ENCODE measurements at places on chromosomes 11 and 22.

- peak; percentile 43 for DNase-seq
Observed at GRCh38 chr11:46127150-46127638, 5.9 kb upstream of the PHF21A start.

DNA sequence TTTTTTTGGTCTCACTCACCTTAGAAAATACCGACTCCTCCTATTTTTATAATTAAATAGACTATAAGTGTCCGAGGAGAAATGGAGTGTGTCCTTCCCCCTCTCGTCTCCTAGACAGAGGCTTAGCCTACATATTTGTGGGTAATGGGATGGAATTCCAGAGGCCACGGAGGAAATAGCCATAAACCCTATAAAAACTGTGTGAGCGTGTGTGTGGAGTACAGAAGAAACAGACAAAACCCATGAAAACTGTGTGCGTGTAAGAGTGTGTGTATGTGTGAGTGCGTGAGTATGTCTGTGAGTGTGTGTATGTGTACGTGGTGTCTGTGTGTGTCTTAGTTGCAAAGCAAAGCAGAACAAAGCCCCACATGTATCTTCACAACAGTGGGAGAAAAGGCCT lies 883.5 kb downstream of the OPCML start:
- DNase-seq = no peak

- DNase-seq = no peak
Observed at GRCh38 chr22:29704528-29705285, 15.1 kb upstream of the CABP7 start.

GRCh38 chr11:64804346-64805210 lies 1.6 kb upstream of the MAP4K2 start:
- DNase-seq = no peak

DNA sequence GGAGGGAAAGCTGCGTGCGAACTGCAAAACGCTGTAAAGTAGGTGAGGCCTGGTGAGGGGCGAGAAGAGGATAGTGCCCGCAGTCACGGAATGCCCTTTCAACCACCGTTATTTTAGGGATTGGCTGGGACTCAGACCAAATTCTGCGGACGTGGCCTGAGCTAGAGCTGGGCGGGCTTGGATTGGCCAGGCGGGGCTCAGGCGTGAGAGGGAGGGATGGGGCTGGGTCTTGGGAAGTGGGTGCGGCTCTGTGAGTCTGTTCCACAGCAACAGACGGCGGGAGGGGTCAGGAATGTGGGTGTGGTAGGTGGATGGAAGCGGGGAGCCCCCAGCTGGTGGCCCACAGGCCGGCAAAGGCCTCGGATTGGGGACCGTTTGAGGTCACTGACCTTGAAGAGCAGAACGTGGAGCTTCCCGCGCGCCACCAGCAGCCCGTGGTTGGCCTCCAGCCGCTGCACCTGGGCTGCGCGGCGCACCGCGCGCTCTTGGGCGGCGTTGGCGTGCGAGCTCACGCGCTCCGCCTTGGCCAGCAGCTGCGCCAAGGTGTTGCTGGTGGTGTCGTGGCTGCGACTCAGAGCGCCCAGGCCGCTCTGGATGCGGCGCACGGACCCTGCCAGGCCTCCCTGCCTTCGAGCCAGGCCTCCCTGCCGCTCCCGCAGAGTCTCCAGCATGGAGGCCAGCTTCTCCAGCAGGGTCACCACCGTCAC lies 444 bp downstream of the CAVIN3 start:
- DNase-seq = peak; percentile 99

DNA sequence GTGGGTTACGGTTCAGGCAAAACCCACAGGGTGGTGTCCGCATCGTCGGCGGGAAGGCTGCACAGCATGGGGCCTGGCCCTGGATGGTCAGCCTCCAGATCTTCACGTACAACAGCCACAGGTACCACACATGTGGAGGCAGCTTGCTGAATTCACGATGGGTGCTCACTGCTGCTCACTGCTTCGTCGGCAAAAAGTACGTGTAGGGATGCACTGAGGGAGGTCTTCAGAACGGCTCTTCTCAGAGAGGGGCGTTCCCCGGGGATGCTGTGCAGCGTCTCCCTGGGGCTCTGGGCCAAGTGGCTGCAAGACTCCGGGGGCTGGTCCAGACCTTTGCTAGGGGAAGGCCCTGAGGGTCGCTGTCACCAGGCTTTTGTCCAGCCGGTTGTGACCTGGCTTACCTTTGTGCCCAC lies 1.3 kb downstream of the ACR start:
- no peak for DNase-seq

DNA sequence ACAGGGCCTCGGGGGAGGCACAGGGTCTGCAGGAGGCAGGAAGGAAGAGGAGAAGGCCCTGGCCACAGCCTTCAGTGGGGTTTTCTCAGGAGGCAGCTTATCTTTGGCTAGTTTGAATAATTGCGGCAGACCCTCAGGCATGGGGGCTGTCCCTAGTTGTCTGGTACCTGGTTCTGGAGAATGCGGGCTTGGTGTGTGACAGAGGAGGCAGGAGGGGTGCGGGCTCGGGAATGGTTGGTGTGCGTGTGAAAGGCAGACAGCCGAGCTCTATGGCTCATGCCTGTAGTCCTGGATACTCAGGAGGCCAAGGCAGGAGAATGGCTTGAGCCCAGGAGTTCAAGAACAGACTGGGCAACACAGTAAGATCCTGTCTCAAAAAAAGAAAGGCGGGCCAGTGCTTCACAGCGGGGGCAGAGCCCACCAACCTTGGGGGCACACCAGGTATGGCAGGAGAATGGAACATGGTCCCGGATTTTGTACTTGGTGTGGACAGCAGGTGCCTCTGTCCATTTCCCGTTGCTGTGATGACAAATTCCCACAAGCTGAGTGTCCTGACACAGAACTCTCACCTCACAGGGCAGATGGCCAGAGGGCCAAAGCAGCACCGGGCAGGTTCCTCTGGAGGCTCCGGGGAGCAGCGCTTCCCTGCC lies 640.6 kb downstream of the TBC1D22A start:
- no peak for DNase-seq

All from myocyte (in vitro differentiated cells).